Regular cardiac myocyte (primary cell): ENCODE measurements at places on chromosomes 2 and 18. TPM values are rescaled to one million over a fixed set of nuclear protein-coding genes. Genes with fewer than 3 reads are reported as not detected.

Gene GCG
- not detected in 2 replicates for total RNA-seq

Gene NEB
- total RNA-seq, result under 0.01 and 0.28 TPM in 2 replicates

Gene GULP1
- total RNA-seq, result 38.7 and 38.9 TPM in 2 replicates

Gene MFSD2B
- total RNA-seq, result under 0.01 and 0.56 TPM in 2 replicates

Gene UBR3
- total RNA-seq, result 44.9 and 45.7 TPM in 2 replicates

Gene ZNF24
- total RNA-seq, result 34.1 and 35.5 TPM in 2 replicates

Gene PKDCC
- total RNA-seq, result 25.1 and 64.5 TPM in 2 replicates

Gene KIAA2012
- total RNA-seq, result under 0.01 TPM in 2 replicates

Gene INHA
- total RNA-seq, result 0.56 TPM in 1 of 2 replicates, not detected in the other

Gene NGEF
- total RNA-seq, result 0.28 and 1.9 TPM in 2 replicates

Gene SPIRE1
- total RNA-seq, result 26.3 and 29.9 TPM in 2 replicates

Gene PTPN2
- 24.3 and 39.2 TPM in 2 replicates for total RNA-seq

Gene KRTCAP3
- not detected in 2 replicates for total RNA-seq

Gene ANKRD30B
- total RNA-seq, result 0.96 and 4.5 TPM in 2 replicates

Gene NEU2
- not detected in 2 replicates for total RNA-seq

Gene UGT1A10
- not detected in 2 replicates for total RNA-seq

Gene ATG16L1
- total RNA-seq, result 29.0 and 37.6 TPM in 2 replicates

Gene TCF7L1
- total RNA-seq, result 1.3 and 2.3 TPM in 2 replicates

Gene SNORC
- 0.19 and 0.56 TPM in 2 replicates for total RNA-seq

Gene SYT4
- total RNA-seq, result not detected in 2 replicates

Gene ST6GAL2
- under 0.01 TPM in 2 replicates for total RNA-seq

Gene PRKAG3
- total RNA-seq, result under 0.01 TPM in 1 of 2 replicates, not detected in the other

Gene ACTR2
- total RNA-seq, result 77.5 and 222 TPM in 2 replicates

Gene CXCR1
- not detected in 2 replicates for total RNA-seq

Gene PMAIP1
- total RNA-seq, result 2.5 and 6.7 TPM in 2 replicates

Gene SPEG
- total RNA-seq, result 7.9 and 13.0 TPM in 2 replicates

Gene ATP5MC3
- 89.9 and 196 TPM in 2 replicates for total RNA-seq

Gene TRIM43
- not detected in 2 replicates for total RNA-seq

Gene GYPC
- 43.7 and 63.7 TPM in 2 replicates for total RNA-seq

Gene KIF1A
- under 0.01 TPM in 1 of 2 replicates, not detected in the other for total RNA-seq

Gene FAP
- total RNA-seq, result 41.2 and 274 TPM in 2 replicates

Gene FSHR
- total RNA-seq, result not detected in 2 replicates

Gene SCN3A
- total RNA-seq, result 0.85 and 1.9 TPM in 2 replicates

Gene MAB21L4
- not detected in 2 replicates for total RNA-seq

Gene ITGAV
- 157 and 456 TPM in 2 replicates for total RNA-seq

Gene ALPG
- not detected in 2 replicates for total RNA-seq

Gene RIT2
- total RNA-seq, result not detected in 2 replicates

Gene MAL
- 0.85 and 0.96 TPM in 2 replicates for total RNA-seq

Gene DSG2
- total RNA-seq, result 0.19 and 0.56 TPM in 2 replicates

Gene COL4A3
- total RNA-seq, result 0.58 and 11.0 TPM in 2 replicates

Gene RABL2A
- total RNA-seq, result 3.6 and 10.1 TPM in 2 replicates

Gene CPLX4
- not detected in 2 replicates for total RNA-seq

Gene ACSL3
- 124 and 130 TPM in 2 replicates for total RNA-seq

Gene COL5A2
- total RNA-seq, result 391 and 929 TPM in 2 replicates

Gene ACVR1C
- total RNA-seq, result 0.58 and 0.85 TPM in 2 replicates

Gene BMP10
- total RNA-seq, result not detected in 2 replicates

Gene LRRTM4
- total RNA-seq, result not detected in 2 replicates

Gene CENPA
- 2.0 and 17.4 TPM in 2 replicates for total RNA-seq

Gene ENOSF1
- total RNA-seq, result 22.0 and 24.3 TPM in 2 replicates

Gene CYP27A1
- 0.58 and 2.0 TPM in 2 replicates for total RNA-seq
